ENCODE measurements at places on chromosomes 3 and 15.

DNA sequence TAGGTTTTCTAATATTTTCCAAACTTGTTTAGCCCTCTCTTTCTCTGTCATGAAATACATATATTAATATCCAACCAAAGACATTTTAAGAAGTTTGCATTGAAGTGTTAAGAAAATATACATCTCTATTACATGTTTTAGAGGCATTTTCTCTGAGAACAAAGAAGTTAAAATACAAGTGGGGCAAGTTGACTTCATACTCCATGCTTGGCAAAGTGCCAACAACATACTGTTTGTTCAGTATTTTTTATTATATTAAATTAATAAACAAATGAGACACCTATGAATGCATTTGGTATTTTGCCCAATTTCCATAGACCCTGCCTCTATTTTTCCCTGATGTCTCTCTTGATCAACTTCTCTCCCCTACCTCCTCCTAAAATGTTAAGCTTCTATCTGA, 232.8 kb upstream of the MRPL3 start:
- no peak for DNase-seq

DNA sequence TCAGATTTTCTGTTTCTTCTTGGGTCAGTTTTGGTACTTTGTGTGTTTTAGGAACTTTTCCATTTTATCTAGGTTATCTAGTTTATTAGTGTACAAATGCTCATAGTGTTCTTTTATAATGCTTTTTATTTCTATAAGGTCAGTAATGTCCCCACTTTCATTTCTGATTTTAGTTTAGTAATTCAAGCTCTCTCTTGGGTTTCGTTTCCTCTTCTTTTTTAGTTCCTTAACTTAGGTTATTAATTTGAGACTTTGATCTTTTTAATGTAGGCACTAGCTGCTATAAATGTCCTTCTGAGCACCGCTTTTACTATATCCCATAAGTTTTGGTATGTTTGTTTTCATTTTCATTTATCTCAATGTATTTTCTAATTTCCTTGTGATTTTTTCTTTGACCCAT, 27.0 kb upstream of the CD200R1L start:
- DNase-seq = no peak

GRCh38 chr3:180252683-180253082, 215.9 kb upstream of the PEX5L start:
- no peak for DNase-seq

GRCh38 chr3:109351231-109351630, 13.9 kb upstream of the DPPA4 start:
- DNase-seq = no peak

DNA sequence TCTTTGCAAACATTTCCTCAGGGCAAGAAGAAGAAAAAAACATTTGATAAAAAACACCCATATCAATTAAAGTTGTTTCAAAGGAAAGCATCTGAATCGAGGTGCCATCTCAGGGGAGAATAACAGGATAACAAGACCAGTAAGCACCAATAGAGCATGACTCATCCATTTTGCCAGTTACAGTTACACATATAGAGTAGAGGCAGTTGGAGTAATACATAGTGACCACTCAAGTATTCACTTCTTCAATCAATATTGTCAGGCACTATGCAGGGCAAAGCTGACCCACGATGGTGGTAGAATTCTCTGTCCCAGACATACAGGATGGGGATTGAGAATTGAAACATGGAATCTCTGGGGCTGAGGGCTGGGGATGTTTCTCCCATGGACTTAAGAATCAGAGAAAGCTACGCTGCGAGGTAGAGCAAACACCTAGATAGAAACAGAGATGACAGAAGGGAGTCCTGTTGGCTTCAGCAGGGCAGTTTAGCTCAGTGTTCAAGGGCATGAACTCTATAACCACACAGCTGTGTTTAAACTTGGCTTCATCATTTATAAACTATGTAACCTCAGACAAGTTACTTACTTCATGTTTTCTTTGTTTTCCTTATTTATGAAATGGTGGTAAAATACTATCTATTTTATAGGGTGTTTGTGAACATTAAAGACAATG, 186.4 kb upstream of the NANOGP8 start:
- DNase-seq = no peak

DNA sequence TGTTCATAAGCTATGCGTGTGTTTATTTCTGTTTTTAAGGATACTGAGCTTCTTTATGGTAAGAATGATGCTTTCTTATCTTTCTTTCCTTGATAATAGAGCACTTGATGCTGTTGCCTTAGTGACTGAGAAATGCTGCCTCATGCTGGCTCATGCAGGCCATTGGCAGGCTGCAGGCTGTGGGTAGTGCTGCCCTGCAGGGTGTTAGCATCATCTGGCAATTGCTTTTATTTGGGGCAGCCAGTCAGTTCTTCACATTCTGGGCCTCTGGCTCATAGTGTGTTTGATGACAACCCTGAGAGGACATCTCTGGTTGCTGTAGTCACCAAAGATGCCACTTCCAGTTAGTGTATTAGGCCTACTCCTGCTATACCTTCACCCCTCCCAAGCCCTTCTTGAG, 66.2 kb upstream of the ONECUT1 start:
- no peak for DNase-seq

DNA sequence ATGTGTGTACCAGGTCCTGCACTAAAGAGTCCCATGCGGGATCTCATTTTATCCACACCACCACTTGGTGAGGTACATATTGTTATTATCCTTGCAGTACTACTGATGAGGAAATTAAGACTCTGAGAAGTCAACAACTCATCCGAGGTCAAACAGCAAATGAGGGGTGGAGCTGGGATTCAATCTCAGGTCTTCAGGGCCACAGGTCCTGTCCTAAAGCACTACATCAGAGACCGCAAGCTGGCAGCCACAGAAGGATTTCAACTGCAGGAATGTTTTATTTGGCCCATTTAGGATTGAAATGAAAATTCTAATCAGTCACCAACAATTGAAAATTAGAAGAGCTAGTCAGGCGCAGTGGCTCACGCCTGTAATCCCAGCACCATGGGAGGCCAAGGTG, 131.4 kb downstream of the ADAMTS17 start:
- no peak for DNase-seq

DNA sequence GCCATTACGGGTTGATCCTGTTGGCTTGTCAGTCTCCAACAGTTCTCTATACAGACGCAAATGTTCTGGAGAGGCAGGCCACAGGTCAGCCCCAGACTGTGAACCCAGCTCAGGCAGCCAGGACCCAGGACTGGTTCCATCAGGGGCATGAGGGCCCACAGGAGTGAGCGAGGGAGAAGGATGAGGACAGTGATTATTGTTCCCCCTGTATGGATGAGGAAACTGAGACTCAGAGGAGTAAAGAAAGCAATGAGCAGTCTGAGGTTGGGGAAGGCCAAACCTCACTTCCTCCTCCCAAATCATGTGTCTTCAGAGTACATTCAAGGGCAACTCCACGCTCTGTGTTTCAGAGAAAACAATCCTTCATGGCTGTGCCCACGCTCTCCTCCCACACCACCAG, 121.9 kb downstream of the RPLP1 start:
- no peak for DNase-seq

- no peak for DNase-seq
These were observed 67.3 kb downstream of the THSD4 start for GRCh38 chr15:71182522-71182921.

- no peak for DNase-seq
These were observed 12.8 kb upstream of the SH3BP5 start for GRCh38 chr3:15345066-15345607.

DNA sequence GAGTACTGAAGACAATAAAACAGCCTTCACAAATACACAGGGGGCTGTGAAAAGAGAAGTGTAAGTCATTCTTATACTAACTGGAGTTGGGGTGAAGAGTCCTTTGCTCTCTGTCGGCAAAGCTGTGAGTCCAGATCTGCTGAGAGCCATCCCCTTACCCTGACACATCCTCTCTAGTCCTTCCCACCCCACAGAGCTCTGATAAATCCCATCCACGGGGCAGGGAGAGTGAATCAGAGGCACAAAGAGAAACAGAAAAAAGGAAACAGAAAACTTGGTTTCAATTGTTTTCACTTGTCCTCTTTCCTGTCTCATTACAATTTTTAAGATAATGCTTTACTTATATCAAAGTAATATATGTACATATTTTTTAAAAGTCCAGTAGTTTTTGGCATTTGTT, 18.2 kb upstream of the ZNF639 start:
- no peak for DNase-seq

- DNase-seq = no peak
These were observed 175.8 kb upstream of the P2RY1 start for GRCh38 chr3:152658977-152659720.

DNA sequence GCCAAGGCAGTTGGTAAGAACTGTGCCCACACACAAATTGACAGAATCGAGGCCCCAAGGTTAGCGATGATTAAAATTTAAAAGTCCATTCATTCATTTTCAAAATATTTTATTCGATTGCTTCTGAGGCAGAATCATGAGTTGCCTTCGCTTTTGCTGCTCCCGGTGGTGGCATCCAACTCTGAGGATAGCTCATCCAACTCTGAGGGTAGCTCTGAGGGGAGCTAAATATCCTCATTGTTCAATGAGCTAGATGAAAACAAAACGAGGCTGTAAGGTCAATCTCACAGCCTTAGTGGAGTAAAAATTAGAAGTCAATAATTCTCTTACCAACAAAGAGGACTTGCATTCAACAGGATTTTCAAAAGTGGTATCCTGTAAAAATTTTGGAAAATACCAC, 897 bp upstream of the CHL1 start:
- DNase-seq = no peak

- DNase-seq = no peak
These were observed 32.6 kb downstream of the POMGNT2 start for GRCh38 chr3:43073116-43073835.

DNA sequence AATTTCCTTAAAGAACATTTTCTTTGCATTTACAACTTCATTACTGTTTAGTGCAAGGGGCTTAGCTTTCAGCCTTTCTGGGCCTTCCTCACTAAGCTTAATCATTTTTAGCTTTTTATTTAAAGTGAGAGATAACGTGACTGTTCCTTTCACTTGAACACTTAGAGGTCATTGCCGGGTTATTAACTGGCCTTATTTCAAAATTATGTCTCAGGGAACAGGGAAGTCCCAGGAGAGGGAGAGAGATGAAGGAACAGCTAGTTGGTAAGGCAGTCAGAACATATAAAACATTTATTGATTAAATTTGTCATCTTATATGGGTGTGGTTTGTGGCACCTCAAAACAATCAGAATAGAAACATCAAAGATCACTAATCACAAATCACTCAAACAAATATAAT, 268.7 kb downstream of the TIGIT start:
- no peak for DNase-seq

- no peak for DNase-seq
These were observed 71.1 kb upstream of the UMPS start for GRCh38 chr3:124659175-124659574.

GRCh38 chr3:29466442-29466841, 185.6 kb downstream of the RBMS3 start:
- no peak for DNase-seq

DNA sequence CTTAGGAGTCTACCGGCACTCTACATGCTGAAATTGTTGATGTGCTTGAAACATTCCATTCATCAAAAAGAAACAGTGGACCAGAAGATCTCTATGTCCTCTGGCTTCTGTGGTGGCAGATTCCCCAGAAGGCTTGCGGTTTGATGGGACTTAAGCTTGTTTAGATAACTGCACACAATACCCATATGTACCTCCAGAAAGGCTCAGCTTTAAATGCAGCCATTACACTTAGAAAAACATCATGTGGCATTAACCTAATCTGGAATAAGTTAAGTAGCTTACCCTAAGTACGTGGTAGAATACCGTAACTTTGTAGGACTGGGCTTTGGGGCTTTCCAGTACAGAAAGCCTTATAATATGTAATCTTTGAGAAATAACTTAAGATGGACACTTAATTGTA, 187.3 kb downstream of the RBMS3 start:
- no peak for DNase-seq

DNA sequence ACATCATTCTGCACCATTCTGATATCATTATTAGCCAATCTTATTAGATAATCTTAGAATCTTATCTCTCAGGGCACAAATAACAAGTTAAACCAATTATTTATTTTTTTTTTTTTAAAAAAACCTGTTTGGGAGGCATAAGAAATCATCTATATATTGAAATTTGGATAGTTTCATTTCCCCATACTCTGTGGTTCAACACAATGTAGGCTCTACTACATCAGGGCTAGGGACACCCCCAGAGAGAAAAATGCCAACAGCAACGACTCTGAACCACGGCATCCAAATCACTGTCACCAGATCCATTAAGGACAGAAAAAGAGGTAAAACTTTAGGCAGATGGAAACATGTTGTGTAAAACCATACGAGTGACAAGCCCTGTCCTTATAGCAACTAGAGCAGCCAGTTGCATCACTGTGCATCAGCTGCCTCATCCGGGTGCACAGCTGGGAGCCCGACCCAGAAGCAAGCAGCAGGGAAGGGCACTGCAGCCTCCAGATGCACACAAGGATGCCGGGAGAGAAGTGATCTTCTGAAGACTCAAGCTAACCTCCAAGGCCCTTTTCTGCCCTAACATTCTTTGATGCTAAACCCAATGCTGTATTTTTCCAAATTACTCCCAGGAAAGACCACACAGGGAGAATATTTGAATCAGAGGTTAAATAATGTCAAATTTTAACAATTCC, 381.1 kb downstream of the CTNNB1 start:
- no peak for DNase-seq

- no peak for DNase-seq
These were observed 135.0 kb downstream of the TJP1 start for GRCh38 chr15:29687204-29687815.

- no peak for DNase-seq
These were observed 67.9 kb downstream of the APBA2 start for GRCh38 chr15:28953573-28954195.
